ENCODE measurements at places on chromosomes 11 and 22.

GRCh38 chr22:47409539-47410275 is 647.3 kb downstream of the TBC1D22A start:
- no peak for DNase-seq

GRCh38 chr22:31080848-31081649 is at the start of gene SMTN:
Gene SMTN, plus strand, starts transcription at chr22:31081318. Its CDS starts 1,941 bp downstream, at chr22:31083259.
- peak; percentile 99 for DNase-seq

DNA sequence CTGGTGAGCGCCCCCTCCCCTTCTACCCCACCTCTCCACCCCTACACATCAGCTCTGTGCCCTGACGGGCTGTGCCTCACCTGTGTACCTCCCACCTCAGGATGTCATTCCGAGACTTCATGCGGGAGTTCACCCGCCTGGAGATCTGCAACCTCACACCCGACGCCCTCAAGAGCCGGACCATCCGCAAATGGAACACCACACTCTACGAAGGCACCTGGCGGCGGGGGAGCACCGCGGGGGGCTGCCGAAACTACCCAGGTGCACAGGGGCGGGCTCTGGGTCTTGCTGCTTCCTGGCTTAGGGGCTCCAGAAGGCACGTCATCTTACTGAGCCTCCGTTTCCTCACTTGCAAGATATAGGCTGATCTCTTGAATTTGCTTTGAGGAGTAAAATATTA is 6.8 kb downstream of the CAPN1 start:
- DNase-seq: no peak

GRCh38 chr11:44883277-44883676 is 67.4 kb downstream of the TP53I11 start:
- DNase-seq: no peak

DNA sequence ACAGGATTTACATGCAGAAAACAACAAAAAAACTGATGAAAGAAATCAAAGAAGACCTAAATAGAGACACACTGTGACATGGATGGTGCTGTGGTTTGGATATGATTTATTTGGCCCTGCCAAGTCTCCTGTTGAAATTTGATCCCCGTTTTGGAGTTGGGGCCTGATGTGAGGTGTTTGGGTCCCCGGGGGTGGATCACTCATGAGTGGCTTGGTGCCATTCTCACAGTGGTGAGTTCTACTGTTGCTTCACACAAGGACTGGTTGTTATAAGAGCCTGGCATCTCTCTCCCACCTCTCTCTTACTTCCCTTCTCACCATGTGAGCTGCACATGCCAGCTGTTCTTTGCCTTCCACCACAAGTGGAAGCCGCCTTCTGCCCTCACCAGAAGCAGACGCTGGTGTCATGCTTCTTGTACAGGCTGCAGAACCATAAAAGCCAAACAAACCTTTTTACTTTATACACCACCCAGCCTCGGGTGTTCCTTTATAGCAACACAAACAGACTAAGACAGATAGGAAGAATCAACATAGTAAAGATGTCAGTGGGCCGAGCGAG is 7.8 kb upstream of the RTL6 start:
- no peak for DNase-seq

DNA sequence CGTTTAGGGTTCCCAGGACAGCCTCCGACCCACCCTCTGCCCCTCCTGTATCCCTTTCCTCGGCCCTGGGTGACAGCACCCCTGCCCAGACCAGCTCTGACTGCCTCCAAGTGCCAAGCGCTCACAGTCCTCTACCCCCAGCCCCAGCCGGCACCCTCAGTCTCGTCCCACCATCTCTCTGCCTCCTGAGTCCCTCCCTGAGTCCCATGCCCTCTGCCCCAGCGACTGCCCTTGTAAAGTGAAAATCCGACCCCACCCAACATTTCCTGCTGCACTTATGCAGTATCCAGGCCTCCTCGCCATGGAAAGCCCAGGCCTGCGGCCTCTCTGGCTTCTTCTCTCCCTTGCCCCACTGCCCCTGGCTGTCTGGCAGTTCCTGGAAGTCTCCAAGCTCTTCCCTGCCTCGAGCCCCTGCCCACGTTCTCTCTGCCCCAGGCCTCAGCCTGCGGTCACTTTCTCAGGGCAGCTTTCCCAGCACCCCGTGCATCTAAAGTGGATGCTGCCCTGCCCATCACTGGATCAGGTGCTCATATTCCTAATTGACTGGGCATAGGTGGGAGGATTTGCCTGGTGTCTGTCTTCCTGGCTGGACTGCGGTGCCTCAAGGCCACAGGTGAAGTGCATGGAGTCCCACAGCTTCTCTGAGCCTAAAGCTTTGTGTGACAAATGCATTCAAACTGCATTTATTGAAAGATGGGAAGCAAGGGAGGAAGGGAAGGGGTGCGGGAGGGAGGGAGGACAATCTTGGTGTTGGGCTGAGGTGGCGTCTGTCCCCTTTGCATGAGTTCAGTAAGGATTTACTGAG is 17.7 kb upstream of the IL2RB start:
- DNase-seq: no peak

- DNase-seq: no peak
Observed at GRCh38 chr11:1360181-1360834, 29.4 kb upstream of the BRSK2 start.

GRCh38 chr11:44729063-44729462 is 2.3 kb downstream of the TSPAN18 start:
- DNase-seq: no peak

DNA sequence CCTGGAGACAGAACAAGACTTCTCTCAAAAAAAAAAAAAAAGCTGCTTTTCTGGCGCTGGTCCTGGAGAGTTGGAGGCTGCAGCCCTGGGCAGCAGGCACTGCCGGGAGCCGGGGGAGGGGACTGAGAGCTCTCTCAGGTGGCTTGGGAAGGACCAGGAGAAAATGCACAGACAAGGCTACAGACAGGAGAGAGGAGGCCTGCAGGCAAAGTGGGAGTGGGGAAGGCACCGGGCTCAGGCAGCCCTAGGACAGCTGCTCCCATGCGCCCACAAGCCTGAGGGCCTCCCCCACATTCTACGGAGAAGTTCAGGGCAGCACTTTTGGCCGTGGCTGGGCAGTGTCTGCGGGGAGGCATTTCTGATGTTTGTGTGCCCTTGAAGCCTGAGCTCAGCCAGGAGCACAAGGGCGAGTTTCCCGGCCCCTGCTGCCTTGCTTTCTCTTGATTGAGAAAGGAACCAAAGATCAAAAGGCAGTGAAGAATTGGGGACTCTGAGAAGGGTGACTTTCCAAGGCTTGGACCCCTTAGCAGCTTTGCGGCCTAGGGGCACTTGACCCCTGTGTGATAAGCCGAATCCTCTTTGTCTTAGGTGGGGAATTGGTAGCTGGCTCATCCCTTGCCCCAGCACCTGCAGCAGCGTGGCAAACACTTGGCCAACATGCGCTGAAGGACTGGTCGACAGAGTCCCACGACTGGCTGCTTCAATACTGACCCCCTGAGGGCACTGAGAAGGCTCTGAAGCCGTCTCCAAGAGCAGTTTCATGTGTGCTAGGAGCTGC is 35.3 kb downstream of the PPM1F start:
- peak; percentile 51 for DNase-seq

DNA sequence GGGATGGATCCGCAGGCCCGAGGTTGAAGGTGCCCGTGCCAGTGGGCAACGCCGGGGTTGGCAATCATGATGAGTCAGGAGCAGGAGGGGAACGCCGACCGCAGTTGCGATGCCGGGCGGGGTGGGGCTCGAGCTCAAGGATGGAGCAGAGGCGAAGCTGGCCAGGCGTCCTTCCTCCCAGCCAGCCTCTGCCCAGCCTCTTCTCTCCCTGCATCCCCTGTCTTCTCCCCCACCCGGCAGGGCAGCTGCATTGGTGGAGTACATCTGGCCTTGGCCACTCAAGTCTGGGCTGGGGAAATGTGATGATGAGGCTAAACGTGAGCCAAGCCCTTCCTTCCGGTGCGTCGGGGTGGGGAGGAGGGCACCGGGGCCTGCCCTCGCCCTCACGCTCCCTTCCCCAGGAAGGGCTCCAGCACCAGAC is 3.9 kb downstream of the IFITM10 start:
- no peak for DNase-seq

DNA sequence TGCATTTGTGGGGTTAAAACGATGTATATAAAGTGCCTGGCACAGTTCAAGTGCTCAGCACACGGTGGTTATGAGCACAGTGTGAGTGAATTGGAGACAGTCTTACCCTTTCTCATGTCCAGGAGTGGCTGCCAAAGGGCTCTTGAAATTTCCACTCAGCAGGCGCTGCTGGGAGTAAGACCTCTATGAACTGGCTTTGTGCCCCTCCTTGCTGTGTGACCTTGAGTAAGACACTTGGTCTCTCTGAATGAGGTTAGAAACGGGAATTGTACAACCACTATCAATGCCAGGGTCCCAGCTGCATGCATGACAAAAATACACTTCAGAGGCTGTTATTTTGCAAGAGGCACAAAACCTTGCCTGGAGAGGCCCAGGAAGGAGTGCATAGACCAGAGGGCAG is 86.6 kb downstream of the TSPAN18 start:
- no peak for DNase-seq

DNA sequence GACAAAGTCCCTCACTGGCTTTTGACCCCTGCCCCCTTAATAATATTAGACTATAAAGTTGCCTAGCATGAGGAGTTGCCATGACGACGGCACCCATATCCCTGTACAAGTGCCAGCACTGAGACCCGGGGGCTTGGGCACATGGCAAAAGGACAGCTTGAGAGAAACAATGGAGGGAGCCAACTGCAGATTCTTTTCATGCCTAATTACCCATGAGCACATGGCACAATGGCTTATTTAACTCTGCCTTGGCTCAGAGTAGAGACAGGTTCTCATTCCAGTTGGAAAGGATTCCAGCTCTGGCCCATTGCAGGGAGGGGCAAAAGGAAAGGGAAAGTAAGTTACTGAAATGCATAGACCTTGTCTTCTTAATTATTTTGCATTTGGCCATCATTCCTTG is 261.2 kb upstream of the UBASH3B start:
- DNase-seq: no peak

- no peak for DNase-seq
Observed at GRCh38 chr11:23490557-23491235, 630.4 kb upstream of the CCDC179 start.

- no peak for DNase-seq
Observed at GRCh38 chr11:84381666-84382065, 1095.5 kb upstream of the CCDC90B start.

GRCh38 chr11:80414181-80415165 is 973.6 kb upstream of the TENM4 start:
- no peak for DNase-seq
